GM04503 (cell line): ENCODE measurements at places on chromosomes 11 and 22.

DNA sequence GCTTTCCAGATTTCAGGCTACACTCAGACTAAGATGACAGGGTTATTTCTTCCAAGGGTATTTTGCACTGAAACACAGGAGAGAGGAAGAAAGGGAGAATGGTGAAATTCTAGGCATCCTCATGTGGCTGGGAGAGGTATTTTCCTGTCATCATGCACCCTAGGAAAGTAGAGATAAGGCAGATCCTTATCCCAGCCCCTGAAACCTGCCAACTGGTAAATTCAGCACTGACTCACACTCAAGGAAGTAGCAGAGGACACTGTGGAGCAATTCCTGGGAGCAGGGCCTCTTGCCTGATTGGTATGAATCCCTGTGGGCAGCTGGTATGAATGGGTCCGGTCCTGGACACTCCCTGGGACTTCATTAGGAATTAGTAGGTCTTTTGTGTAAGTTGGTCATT lies 37.6 kb upstream of the SLC5A1 start:
- DNase-seq: peak; percentile 12

- peak; percentile 56 for DNase-seq
Measured at GRCh38 chr11:28017816-28018215, 90.1 kb downstream of the KIF18A start.

- DNase-seq: no peak
Measured at GRCh38 chr22:23497016-23497885, 82.8 kb downstream of the IGLL1 start.

- no peak for DNase-seq
Measured at GRCh38 chr22:43743131-43743530, 69.0 kb downstream of the EFCAB6 start.

GRCh38 chr11:117232092-117232878 lies at the start of gene RNF214:
RNF214 (plus strand) TSS chr11:117232671; CDS start chr11:117234273, 1,602 bp downstream.
- no peak for DNase-seq

DNA sequence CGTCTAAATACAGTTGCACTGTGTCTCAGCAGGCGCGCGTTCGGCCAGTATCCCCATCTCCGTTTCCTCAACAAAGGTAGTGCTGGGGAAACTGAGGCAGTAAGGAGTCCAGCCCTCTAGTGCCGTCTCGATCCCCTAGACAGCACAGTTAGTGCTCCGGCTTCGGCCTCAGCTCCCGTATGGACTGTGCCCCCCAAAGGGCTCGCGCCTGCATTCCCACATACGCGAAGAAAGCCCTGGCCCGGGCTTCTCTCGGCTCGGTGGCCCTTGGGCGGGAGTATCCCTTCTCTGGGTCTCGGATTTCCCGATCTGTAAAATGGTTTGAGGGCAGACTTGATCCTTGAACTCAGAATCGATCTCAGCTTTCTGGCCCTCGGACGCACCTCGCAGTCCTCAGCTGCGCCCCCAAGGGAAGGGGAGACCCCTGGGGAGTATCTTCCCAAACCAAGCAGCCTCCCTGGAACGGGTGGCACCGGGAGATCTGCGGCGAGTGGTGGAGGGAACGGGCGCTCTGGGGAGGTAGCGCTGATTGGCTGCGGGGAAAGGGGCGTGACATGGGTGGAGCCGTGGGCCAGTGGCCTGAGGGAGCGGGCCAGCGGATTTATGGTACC lies 759 bp upstream of the PEX16 start:
- peak; percentile 21 for DNase-seq

GRCh38 chr11:107427569-107428180 lies 29.9 kb downstream of the CWF19L2 start:
- no peak for DNase-seq

- DNase-seq: no peak
Measured at GRCh38 chr22:32030518-32031247, 12.4 kb upstream of the SLC5A1 start.

DNA sequence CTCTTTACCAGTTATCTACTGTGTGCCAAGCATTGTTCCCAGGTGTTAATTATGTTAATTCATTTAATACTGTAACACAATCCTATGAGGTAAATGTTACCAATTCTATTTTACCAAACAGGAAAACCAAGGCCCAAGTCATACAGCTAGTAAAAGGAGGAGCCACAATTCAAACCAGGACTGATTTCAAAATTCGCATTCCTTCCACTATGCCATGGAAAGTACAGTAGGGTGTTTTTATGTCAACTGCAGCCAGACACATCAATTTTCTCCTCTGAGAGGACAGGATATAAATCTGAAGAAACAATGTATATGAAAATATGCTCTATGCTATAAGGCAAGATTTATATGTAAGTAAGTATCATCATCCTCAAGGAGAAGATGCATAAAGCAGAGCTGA lies 104.3 kb downstream of the RPL27A start:
- DNase-seq: no peak

DNA sequence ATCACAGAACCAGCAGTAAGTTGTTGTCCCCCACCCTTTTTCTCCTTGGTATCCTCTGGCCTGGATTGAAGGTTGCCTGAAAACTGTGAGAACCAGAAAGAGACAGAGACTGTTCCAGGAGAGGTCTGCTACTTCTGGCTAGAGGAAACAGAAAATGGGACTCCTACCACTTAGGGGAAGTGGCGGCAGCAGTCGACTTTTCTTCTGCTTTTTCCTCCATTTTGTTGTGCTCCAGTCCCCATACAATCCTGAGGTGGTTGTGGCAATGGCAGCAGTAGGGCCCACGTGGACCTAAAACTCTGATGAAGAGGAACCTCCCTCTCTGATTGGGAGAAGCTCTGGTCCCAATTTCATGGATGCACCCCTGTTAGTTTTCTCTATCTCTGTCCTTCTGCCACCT lies 76.0 kb upstream of the SORL1 start:
- no peak for DNase-seq

DNA sequence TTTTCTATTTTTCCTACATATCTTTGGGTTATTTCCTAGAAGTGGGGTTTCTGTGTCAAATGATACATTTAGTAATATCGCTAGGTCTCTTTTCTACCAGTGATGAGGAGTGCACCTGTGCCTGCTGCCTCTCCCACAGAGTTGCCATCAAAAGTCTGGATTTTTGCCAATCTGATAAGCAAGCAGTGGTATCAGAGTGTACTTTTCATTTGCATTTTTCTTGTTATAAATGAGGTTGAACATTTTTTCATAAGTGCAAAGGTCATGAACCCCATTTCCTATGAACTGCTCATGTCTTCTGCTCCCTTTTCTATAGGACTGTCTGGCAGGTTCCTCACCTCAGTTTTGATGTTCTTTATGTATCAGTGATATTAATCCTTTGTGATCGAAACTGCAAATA lies 1.7 kb downstream of the TRPM5 start:
- DNase-seq: no peak

- DNase-seq: no peak
Measured at GRCh38 chr11:120098503-120099020, 39.4 kb downstream of the TRIM29 start.

GRCh38 chr11:7307836-7308235 lies 56.1 kb downstream of the SYT9 start:
- no peak for DNase-seq

- DNase-seq: no peak
Measured at GRCh38 chr22:37764622-37765021, 43.1 kb upstream of the GCAT start.

DNA sequence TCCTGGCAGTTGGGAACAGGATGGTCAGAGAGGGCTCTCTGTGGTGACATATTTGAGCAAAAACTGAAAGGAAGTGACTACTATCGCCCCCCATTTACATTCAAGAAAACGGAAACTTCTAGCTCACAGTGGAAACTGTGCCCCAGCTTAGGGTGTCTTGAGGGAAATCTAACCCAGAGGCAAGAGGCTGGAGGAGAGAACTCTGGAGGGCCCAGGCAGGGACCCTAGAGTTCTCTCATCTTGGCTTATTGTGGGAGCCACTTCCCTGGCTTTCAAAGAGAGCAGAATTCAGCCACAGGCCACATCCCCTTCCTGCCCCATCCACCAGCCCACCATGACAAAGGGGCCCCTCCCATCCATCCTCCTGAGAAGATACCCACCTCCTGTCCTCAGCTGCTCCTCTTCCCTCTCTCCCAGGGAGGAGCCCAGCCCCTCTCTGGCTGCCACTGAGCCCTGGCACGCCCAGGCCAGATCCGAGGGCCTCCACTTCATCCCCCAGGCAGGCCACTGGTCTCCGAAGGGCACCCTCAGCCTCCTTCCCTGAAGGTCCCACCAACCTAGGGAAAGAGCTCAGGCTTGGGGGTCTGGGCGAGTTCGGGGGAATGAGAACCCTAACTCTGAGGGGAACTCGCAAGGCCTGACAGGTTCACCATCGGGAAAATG lies 1.6 kb upstream of the TMPRSS13 start:
- DNase-seq: no peak

GRCh38 chr11:72779495-72780128 lies 14.2 kb downstream of the STARD10 start:
- no peak for DNase-seq

- no peak for DNase-seq
Measured at GRCh38 chr11:17394743-17395390, 6.4 kb upstream of the KCNJ11 start.

DNA sequence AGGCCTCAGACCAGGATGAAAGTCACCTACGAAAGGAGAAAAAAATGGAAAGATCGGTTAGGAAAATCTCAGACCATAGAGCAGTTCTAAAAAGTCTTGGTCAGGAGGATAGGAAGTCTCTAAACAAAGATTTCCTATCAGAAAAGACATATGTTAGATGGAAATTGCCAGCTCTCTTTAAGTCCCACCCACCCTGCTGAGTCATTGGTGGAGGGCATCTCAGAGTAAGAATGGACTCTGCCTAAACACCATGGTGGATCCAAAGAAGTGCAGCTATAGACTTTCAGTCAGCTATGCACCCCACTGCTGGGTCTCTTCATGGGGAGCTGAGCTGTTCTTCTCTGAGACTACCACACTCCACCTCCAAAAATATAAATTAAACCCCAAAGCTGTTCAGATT lies 3.7 kb downstream of the OR8B2 start:
- no peak for DNase-seq

- no peak for DNase-seq
Measured at GRCh38 chr11:89436071-89436470, 55.1 kb downstream of the NOX4 start.
